A172 (cell line): ENCODE measurements at places on chromosomes 2 and 18. TPM values are rescaled to one million over a fixed set of nuclear protein-coding genes. Genes with fewer than 3 reads are reported as not detected.

Gene SERPINB7
- 5.6 and 8.9 TPM in 2 replicates for total RNA-seq

Gene GCA
- total RNA-seq: 27.7 and 36.8 TPM in 2 replicates

Gene NOSTRIN
- total RNA-seq: 1.6 TPM in 1 of 2 replicates, not detected in the other

Gene FHOD3
- 13.0 and 19.3 TPM in 2 replicates for total RNA-seq

Gene MAP3K19
- total RNA-seq: not detected in 2 replicates

Gene C2orf66
- total RNA-seq: 0.26 TPM in 1 of 2 replicates, not detected in the other

Gene GALNT3
- total RNA-seq: not detected in 2 replicates

Gene CROCC2
- 0.02 TPM in 1 of 2 replicates, not detected in the other for total RNA-seq

Gene NR4A2
- 0.10 TPM in 2 replicates for total RNA-seq

Gene TMBIM1
- 154 and 170 TPM in 2 replicates for total RNA-seq

Gene TCF4
- total RNA-seq: 55.0 and 100.0 TPM in 2 replicates

- peak; percentile 19 for DNase-seq
Measured at GRCh38 chr2:143428700-143429099, 299.5 kb downstream of the ARHGAP15 start.

- no peak for DNase-seq
Measured at GRCh38 chr2:240170883-240171282, 30.4 kb upstream of the OTOS start.

GRCh38 chr2:195442458-195443175 lies 214.4 kb upstream of the SLC39A10 start:
- no peak for DNase-seq

DNA sequence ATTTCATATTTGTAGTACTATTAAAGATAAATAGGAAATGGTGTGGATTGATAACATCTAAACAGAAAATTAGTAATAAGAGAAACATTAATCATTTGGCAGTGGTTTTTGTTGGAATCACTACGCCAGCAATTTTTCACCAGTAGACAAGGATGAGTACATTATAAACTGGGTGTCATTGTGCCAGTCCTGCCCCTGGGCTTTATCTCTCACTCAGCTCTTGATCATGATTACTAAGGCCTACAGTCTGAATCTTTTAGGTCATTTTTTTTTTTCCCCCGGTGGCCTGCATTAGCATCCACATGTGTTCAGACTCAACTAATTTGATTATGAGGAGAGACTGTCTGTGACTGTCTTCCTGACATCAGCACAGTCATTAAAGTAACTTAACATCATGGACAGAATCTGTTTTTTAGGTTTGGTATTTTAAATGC lies 16.2 kb downstream of the GULP1 start:
- no peak for DNase-seq

DNA sequence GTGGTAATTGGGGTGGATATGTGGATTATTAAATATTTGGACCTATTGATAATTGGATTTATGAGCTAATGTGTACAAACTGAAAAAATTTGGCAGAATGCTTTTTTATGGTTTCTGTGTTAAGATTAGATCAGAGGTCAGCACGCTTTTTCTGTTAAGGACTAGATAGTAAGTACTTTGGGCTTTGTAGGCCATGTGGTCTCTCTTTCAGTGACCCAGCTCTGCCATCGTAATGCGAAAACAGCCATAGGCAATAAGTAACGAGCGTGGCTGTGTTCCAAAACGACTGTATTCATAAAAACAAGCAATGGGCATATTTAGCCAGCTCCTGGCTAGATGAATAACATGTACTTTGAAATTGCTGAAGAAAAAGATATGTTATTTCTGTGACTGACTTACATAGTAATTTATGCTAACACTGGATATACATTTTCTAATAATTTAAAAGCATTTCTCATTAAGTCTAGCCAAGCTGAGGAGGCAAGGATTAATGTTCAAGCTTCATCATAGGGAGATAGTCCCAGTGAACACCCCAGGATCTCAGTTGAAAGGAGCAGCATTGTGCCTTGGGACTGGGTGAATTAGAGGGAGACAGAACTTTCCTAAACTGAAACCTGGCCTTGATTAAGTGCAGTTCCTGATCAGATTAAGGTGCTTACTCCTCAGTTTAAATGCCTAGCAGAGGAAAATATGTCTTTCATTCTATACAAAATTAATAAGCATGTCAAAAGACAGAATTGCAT lies 20.0 kb downstream of the CCDC138 start:
- DNase-seq: no peak

DNA sequence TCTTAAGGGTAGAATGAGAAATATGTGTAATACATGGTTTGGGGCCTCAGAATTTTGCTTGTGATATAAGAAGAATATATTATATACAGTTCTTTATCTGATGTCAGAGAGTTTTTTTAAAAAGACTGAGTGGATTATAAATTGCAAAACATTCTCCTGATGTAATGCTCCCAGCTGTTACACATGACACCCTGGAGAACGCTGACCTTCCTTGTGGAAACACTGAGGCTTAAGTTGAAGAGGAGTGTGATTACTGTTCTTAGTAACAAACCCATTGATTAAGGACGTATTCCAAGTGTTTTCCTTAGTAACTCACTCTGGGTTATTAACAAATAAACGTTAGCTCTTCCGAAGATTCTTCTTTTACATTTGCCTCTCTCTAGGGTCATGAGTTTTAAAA lies 1069.3 kb upstream of the CNTNAP5 start:
- no peak for DNase-seq

DNA sequence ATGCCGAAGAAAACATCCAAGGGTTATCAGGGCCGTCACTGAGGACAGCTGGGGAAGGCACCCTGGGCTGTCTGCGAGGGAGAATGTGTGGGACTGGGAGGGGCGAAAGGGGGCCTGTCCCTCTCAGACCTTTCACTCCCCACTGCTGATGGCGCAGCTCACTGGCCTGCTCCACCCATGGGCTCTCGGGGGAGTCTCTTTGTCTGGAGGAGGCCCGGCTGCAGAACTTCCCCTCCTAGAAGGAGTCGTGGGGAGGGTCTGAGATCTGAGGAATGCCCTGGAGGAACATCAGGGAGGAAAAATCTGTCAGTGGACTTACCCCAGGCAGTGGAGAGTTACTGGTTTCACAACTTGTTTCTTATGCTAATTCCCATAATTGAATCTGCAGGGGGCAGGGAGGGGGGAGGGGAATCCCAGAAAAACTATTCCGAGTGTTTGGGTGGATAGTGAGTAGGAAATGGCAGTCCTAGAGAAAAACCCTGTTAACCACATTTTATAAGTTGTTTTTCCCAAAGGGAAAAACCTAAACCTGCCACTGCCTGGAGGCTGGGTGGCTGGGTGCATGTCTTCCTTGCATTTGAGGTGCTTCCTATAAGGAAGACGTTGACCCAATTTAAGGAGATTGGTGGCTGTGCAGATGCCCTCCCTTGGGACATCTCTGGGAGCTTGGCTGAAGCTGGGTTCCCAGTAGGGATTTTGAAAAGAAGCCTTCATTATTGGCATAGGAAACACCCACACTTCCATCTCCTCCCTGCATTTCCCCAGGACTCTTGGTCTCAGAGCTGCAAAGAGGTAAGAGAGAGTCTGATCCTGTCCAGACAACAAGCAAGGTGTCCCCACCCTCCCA lies 11.7 kb upstream of the SEMA4C start:
- no peak for DNase-seq

GRCh38 chr2:58449286-58450010 lies 208.3 kb upstream of the FANCL start:
- peak; percentile 18 for DNase-seq

DNA sequence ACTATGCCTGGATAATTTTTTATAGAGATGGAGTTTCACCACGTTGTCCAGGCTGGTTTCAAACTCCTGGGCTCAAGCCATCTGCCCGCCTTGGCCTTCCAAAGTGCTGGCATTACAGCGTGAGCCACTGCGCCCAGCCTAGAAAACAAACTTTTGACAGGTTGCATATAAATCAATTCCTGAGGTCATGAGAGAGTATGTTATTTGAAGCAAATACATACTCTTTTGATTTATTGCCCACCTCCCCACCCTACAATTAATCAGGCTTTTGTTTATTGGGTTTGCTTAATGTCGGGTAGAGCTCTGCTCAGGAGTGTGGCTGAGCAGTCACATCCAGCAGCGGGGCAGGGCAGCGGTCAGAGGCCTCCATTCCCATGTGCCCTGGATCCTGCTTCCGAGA lies 37.9 kb upstream of the ASB1 start:
- peak; percentile 25 for DNase-seq

DNA sequence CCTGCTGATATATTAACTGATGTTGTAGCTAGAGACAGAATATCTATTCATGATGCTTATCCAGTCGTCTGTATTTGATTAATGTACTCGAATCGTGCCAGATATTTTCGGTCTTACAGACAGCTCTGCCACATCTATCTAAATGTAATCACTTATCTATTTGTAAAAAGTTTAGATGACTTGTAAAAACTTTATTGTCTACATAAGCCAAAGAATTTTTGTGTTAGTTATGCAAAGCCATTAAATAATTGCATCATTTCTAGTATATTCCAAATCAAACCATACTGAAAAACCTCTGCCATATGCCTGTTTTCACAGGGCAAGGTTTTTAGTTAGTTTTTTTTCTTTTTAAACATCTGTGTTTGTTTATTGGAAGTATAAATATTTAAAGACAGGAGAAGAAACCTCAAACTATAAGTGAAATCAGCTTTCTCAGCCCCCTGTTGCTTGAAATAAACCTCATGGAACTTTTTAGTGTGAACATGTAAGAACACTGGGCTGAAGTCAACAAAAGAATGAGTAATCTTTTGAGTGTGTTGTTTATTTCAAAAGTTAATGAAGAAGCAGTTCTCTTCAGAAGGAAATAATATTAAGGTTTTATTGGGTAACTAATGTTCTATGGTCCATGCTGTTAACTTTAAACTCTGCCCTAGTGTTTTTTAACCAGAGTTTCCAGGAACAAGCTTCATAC lies 657.6 kb upstream of the SYT4 start:
- no peak for DNase-seq

DNA sequence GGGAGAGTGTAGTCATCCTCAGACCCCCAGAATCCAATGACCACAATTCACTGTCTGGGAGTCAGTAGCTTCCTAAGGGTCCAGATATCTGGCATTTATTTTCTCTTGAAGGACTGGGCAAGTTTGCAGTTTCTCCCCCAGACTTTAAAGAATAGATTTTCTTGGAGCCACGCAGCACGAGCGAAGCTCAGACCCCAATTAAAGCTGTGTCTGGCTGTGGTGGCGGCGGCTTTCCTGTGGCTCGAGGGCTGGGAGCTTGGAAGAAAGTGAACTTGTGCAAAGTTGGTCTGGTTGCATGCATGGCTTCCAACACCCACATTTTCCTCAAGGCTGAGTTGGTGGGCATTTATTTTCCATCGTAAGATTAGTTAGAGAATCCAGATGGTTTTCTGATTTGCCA lies 105.0 kb downstream of the ACKR3 start:
- DNase-seq: no peak

DNA sequence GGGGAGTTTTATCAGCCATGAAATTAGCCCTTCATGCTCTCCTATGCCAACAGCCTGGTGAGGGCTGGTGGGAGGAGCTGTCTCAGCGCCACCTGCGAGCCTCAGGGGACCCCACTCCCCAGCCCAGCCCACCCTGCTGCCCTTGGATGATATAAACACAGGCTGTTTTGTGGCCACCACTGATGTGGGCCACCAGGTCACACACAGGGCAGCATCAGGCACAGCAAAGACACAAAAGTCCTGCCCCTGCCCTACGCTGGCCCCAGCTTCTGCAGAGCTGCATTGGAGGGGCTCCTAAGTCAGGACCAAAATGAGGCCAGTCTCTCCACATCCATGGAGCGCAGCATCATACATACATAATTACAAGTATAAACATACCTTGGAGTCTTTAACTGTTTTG lies 110.6 kb upstream of the TEX51 start:
- no peak for DNase-seq

- peak; percentile 81 for DNase-seq
Measured at GRCh38 chr2:13193075-13193474, 476.3 kb downstream of the TRIB2 start.

GRCh38 chr2:220269367-220269766 lies 641.9 kb downstream of the SLC4A3 start:
- no peak for DNase-seq

GRCh38 chr2:1687254-1687653 lies 57.1 kb downstream of the PXDN start:
- no peak for DNase-seq

- DNase-seq: no peak
Measured at GRCh38 chr2:69916106-69916505, 1.2 kb downstream of the MXD1 start.

DNA sequence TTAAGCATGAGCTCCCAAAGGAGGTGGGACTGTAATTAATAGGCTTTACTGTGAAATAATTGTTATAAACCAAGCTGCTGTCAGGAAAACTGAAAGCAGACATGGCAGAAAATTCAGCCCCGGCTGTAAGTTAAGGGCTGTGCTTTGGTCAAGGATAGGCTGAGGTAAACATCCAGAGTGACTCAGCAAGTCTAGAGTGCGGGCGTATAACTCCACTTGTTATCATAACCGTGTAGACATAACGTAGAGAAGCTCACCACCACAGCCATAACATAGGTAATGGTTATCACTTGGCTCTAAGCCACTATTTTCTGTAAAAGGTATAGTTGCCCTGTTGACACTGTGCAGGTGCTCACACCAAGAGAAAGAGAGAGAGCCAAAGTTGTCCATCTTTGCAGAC lies 316.8 kb downstream of the DCDC2C start:
- no peak for DNase-seq

- no peak for DNase-seq
Measured at GRCh38 chr2:181483211-181483610, 26.0 kb downstream of the ITGA4 start.

GRCh38 chr2:223859070-223859469 lies 21.7 kb upstream of the AP1S3 start:
- no peak for DNase-seq

DNA sequence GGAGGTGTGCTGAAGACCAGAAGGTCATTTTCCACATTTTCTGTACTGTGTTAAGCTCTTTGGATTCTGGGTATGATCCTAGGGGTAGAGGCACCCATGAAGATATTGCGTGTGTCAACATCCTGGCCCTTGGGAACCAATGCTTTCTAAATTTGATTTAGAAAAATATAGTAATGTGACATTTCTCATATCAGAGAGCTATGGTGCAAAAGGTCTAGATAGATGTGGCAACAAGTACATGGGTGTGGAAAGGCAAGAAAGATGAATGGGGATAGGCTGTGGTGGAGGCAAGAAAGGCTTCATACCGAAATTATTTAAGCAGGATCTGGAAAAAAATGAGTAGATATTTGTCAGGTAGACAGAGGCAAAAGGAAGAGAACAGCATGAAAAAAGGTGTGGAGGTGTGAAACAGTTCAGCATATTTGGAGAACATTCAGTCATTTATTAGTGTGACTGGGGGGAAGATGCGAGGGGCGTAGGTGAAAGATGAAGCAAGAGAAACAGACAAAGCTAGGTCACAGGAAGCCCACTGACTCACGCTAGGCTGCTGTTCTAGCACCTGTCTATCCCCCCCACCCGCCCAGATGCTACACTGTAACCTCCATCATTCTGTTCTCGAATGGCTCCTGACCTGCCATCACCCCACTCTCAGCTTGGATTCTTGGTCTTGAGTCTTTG lies 11.7 kb downstream of the DOK1 start:
- no peak for DNase-seq

GRCh38 chr2:177250461-177250860 lies 14.1 kb downstream of the NFE2L2 start:
- DNase-seq: no peak
